GM13976 (cell line): ENCODE measurements at places on chromosomes 1 and 21.

DNA sequence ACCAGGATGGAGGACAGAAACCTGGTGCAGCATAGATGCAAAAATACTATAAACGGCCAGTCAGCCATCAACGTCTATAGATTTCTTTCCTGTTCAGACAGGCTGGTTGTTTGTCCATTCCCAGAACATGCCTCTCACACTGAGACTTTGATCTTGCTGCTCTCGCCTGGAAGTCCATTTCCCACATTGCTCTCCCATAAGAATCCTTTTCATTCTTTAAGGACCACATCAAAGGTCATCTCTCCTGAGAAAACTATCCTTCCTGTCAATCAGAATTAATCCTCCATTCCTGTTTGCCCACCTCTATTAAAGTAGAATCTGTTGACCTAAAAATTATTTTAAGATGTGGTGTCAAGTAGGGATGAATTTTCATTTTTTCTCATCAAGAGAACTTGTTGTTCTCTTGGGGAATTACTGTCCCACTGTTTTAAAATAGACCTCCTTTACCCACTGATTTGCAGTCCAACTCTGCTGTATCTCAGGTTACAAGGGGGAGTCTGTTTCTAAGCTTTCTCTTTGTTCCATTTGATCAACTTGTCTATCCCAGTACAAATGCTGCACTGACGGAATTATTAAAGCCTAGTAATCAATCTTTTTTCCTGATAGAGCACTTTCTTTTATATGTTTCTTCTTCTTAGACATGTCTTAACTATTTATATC, 172.7 kb downstream of the PATJ start:
- DNase-seq, result no peak

DNA sequence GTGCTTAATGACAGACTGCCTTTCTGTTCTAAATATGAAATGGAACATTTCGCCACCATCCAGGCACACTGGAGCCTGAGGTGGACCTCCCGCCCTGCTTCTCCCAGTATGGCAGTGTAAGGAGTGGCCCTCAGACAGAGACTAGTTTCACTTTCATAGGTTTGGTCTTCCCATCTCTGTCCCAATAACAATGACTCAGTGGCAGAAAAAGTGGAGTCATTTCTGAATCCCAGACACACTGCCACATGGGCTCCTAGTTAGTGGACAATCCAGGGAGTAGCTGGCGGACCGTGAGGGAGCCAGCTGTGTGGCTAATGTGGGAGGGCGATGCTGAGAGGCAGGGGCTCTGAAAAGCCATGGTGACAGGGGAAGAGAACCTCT, 95.6 kb upstream of the TSPAN2 start:
- DNase-seq, result no peak

DNA sequence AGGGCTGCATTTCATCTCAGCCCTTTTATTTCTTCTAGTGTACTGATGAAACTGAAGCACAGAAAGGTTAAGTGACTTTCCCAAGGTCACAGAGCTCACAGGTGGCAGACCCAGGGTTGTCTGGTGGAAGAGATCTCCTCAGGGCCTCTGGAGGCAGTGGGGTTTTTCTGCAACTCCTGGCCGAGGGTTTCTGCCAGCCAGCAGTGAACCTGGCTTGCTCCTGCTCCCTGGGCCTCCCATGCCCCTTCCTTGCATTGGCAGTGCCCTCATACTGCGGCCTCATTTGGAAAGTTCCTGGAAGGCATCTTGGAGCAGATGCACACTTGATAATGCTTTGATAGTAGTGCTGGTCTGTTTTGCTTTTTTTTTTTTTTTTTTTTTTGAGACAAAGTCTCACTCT, 7.7 kb downstream of the GALNT2 start:
- DNase-seq, result no peak

GRCh38 chr1:94033849-94034248, 87.1 kb downstream of the ABCA4 start:
- DNase-seq, result no peak

DNA sequence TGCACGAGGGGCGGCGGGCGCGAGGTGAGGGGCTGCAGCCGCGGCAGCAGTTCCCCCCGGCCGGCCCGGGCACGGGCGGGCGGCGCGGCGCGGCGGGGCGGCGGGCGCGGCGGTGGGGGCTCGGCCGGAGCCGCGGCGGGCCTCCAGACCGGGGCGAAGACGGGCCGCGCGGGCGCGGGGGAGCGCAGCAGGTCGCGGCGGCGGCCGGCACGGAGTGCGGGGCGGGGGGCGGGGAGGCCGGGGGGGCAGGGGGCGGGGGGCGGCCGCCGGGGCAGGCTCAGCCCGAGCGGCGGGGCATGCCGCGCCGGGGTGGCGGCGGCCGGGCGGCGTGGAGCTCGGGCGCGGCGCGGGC, 311 bp downstream of the IRF2BP2 start:
- no peak for DNase-seq
